ENCODE measurements at places on chromosomes 2 and 18.

DNA sequence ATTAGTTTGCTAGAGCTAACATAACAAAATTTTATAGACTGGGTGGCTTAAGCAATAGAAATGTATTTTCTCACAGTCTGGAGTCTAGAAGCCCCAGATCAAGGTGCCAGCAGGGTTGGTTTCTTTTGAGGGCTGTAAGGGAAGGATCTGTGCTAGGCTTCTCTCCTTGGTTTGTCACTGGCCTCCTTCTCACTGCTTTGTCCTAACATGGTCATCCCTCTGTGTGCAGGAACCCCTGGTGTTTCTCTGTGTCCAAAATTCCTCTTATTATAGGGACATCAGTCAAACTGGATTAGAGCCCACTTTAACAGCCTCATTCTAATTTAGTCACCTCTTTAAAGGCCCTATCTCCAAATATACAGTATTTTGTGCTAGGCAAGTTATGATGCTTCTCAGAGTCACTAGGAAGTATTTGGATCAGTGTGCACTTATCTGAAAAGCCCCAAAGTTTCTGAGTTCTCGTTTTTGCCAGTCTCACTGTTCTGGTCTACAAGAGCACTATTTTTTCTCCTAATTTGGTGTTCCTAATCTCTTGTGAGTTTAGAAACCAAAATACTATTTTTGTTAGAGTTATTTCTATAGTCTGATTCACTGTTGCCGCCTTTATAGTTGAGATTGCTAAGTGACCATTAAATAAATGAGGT lies 29.0 kb downstream of the ZC3H6 start:
- DNase-seq, result no peak

- DNase-seq, result no peak
Measured at GRCh38 chr18:36499938-36500337, 202.4 kb downstream of the FHOD3 start.

DNA sequence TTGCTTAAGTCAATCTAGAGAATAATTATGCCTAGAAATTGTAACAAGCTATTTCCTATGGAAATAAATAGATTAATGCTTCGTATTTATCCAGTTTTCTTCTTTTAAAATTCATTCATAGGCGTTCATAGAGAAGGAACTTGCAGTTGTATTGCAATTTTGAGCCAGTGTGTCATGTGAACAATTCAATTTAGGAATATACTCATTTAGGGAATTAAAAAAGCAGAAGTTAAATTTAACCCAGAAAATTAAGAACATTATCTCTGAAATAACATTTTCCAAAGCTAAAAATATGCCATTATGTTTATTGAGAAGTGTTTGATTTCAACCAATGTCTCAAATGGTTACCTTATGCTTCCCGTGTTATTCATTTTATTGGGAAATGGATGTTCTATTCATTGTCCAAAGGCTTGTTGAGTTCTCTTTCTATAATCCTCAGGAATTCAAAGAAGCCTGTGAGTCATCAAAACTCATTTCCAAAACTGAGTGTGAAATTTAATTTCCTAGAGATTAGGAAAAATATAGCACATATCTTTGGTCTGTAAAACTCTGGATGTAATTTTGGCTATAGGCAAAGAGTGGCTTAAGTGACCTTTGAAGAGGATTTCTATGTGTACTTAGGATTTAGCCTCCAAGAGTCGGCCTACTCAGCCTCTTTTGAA lies 99.7 kb downstream of the SLC8A1 start:
- no peak for DNase-seq

DNA sequence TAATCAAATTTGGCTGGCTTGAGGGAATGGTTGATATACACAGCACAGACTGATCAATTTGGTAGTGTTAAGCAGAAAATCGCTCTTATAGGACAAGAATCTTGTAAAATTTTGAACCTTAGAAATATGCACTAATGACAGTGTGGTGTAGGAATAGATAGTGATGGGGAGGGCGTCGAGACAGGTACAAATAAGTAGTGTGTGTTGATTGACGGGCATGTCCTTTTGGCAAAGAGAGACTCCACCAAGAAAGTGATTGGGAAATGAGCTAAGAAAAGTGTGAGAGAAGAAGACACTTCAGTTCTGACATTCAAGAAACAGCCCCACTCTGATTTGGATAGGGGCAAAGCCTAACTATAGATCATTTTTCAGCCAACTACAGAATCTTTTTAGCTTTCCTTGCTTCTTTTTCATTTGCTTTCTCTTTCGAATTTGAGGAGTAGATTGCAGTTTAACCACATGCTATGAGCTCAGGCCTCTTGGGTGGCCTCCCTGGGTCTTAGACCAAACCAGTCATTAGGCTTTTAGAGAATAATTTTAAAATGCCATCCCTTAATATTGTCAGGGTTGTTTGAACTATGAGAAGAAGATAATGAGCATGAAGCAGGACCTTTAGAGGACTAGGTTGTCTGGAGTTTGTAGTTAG lies 127.1 kb downstream of the CERS6 start:
- DNase-seq, result peak; percentile 28

GRCh38 chr2:124112206-124112605 lies 87.1 kb downstream of the CNTNAP5 start:
- DNase-seq, result no peak

GRCh38 chr2:207854484-207855440 lies 85.1 kb upstream of the FZD5 start:
- no peak for DNase-seq

DNA sequence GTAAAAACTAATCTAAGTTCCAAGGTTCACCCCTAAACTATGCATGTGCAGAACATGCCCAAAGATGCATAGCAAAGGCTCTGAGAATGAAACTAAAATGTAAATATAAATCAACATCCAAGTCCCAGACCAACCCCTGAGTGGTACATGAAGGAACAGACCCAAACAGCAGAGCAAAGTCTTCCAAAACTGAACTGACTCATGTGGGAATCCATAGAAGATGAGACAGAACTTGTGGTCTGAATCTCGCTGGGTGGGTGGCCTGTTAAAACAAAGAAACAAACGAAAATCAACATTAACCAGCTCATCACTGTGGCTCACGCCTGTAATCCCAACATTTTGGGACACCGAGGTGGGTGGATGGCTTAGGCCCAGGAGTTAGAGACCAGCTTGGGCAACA lies 29.5 kb upstream of the ATRAID start:
- DNase-seq, result no peak

DNA sequence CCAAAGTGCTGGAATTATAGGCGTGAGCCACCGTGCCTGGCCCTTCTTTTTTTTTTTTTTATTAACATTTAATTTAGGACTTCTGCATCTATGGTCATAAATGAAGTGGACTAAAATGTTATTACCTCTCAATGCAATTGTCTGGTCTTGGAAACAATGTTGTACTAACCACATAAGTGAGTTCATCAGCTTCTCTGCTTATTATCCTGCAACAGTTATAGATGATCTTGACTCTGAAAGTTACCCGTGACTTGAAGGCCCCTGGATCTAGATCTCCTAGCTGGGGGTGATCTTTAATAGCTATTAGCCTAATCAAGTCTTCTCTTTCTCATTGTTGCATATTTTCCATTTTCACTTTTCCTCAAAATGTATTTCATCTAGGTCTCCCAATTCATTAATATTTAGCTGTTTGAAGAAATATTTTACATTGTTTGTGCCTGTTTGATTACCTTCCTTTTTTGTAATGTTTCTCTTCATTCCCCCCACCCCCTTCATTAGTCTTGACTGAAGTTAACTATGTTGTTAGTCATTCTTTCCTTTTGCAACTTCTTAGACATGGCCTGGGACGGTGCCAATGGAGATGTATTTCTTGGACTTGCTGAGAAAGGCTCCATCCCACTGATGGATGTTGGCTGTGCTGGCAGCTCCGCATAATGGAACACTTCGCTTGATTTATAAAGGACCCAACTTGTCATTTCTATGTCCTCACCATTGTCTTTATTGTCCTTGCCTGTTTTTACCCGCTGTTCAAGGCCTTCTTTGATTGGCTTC lies 141.6 kb upstream of the RIOK3 start:
- no peak for DNase-seq

- no peak for DNase-seq
Measured at GRCh38 chr2:167833294-167833693, 414.1 kb downstream of the STK39 start.

DNA sequence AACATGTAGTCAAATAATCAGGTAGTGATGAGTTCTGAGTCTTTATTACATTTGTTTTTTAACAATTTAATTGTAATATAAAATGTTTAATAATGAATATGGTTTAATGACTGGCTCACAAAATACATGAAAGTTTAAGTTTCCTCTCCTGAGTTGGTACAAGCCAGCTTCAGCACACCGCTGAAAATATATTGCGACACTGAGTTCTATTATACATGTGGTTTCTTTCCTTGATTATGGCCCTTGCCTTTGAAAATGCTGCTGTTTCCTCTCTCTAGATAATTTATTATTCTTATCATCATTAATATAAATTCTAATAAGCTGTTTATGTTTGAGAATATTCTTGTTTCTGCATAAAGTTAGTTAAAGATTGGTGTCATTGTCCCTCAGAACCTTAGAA lies 249.3 kb downstream of the PARD3B start:
- no peak for DNase-seq

DNA sequence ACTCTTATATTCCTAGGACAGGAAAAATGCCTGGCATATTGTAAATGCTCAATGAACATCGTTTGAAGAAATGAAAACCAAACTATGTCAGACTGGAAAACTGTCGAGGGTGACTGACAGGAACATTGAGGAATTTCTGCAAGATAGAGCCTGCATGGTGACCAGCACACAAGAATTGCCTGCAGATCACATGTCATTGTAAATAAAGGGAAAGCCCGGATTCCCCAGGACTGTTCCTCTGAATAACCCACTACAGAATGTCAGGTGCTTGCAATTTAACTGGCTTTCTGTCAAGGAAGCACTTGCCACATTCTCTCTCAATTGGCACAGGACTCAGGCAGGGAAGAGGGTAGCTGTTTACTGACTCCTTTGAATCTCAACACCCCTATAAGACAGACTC lies 129.0 kb upstream of the REG3G start:
- DNase-seq, result no peak

- DNase-seq, result no peak
Measured at GRCh38 chr2:171141320-171141719, 19.4 kb downstream of the TLK1 start.

GRCh38 chr2:188573453-188573852 lies 281.8 kb downstream of the GULP1 start:
- no peak for DNase-seq

DNA sequence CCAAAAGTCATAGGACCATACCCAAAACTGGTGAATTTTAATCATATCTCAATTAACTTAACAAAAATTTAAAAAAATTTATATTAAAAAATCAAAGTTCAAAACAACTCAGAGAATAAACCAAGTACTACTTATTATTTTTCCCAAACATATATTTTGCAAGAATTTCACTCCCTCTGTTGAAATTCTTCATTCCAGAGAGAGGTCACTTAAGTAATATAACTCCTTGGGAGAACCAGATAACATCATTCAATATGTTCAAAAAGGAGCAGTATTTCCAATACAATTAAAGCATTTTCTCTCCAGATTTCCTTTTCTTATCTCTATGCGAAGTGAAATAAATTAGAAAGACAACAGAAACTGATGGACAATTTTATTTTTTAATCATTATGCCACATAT lies 165.9 kb upstream of the RND3 start:
- DNase-seq, result no peak

DNA sequence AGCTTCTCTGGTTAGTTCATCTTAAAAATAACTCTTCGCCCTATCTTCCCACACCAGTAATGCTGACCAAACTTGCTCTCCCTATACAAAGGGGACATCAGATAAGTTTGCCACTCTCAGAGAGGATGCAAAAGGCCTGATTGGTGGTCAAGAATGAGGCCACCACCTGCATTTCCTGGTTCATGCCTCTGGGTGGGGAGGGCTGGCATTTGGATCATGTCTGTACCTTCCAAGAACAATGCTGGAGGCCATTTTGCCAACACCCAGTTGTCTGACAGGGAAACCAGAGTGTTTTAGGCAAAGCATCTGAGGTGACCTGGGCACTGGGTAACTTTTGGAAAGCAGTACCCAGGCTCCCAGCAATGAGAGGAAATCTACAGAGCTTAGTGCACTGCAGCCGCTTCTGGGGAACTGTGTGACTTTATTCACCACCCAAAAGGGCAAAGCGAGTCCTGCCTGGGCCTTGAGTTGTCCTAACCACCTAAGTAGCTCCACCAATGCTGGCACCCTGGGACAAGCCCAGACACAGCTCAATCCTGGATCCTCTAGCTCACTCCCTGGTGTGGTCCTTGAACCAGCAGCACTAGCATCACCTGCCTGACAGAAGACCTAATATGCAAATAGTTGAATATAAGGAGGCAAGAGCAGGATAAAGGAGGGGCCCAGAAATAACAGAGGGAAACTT lies 35.1 kb downstream of the CAPN13 start:
- DNase-seq, result no peak

GRCh38 chr2:175282886-175283285 lies 101.4 kb upstream of the ATP5MC3 start:
- no peak for DNase-seq

GRCh38 chr18:76524900-76525698 lies 30.1 kb upstream of the ZNF516 start:
- DNase-seq, result no peak

GRCh38 chr2:235293061-235293460 lies 200.8 kb upstream of the AGAP1 start:
- DNase-seq, result no peak

GRCh38 chr2:30661173-30662107 lies 145.8 kb downstream of the CAPN13 start:
- DNase-seq, result no peak

DNA sequence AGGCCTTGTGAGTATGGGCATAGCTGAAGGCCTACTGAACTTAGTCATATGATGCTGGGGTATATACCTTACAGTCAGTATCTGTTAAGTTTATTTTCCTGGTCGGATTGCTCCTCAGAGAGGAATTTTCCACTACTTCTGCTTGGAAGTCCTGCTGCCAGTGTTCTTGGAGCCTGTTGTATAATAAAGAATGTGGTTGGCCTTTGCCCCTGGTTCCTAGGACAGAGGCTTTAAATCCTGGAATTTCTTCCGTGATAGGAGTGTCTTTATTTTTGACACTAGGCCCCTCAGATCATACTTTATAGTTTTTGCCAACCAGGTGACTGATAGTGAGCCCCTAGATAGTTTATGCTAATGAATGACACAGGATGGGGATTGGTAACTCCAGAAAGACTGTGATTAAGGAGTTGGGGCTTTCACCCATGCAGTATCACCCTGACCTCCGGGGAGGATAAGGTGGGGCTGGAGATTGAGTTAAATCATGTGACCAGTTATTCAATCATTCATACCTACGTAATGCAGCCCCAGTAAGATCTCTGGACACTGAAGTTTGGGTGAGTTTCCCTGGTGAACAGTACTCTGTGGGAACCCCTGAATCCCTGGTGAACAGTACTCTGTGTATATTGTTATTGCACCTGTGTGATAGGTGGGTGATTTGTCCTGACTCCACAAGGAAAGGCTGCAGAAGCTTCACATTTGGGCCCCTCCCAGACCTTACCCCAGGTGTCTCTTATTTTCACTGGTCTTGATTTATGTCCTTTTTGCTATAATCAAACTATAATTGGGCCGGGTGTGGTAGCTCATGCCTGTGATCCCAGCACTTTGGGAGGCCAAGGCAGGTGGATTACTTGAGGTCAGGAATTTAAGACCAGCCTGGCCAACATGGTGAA lies 56.9 kb downstream of the COMMD1 start:
- DNase-seq, result no peak
